ENCODE measurements at places on chromosomes 3 and 15.

- DNase-seq = no peak
Measured at GRCh38 chr15:78082106-78082742, 4.7 kb upstream of the TBC1D2B start.

DNA sequence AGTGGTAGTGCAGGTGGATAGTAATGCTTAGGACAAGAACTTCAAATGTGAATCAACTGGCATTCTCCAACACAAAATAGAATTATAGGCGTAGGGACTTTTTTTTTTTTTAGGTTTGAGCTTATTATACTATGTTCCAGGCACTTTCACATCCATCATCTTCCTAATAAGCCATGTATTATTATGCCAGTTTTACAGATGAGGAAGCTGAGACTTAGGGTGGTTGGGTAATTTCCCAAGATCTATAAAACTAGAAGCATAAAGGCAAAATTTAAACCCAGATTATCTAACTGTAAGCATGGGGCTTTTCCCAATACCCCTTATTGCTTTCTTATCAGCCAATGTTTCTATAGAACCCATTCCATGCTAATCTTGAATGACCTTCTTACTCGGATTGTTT lies 75.1 kb upstream of the ETV5 start:
- DNase-seq = no peak

- no peak for DNase-seq
Measured at GRCh38 chr15:73607843-73608242, 25.3 kb downstream of the NPTN start.

- no peak for DNase-seq
Measured at GRCh38 chr3:71025516-71025915, 558.0 kb downstream of the FOXP1 start.

DNA sequence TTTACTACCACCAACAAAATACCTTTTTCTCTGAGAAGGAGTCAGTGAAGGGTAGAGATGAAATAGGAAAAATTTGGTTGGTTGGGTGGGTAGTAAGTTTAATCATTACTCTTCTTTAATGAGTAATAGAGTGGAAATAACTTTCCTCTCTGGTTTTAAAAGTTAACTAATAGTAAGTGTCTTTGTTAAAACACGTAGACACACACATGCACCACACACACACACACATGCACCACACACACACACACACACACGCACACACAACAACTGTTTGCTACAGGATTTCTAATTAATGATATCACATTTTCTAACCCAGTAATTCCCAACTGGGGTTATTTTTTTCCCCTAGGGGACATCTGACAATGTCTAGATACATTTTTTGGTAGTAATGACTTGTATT lies 84.1 kb downstream of the CHL1 start:
- no peak for DNase-seq

GRCh38 chr3:8931342-8931741 lies 31.9 kb downstream of the RAD18 start:
- DNase-seq = no peak

DNA sequence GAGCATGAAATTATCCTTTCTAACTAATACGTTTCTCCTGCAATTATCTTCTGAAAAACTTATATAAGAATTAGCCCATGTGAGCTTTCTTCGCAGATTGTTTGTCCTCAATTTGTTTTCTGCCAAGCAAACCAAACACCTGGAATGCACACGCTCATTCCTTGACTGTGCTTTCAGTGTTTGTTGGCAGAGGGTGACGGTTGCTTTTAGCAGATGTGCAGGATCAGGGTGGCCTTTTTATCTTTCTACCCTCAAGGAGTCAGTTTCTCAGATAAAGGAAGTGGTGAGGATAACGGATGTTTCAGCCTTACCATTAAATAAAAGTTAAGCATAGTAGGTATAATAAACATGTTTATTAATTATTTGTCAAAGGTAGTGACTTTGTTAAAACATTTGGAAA lies 15.2 kb downstream of the ARPP21 start:
- DNase-seq = peak; percentile 58

GRCh38 chr3:114378760-114379159 lies 84.9 kb downstream of the TIGIT start:
- no peak for DNase-seq

Data from OCI-LY7 (cell line).